Renal cortical epithelial cell (primary cell): ENCODE measurements at places on chromosomes 6 and 20. TPM values are rescaled to one million over a fixed set of nuclear protein-coding genes. Genes with fewer than 3 reads are reported as not detected.

GRCh38 chr20:54014293-54014926 lies 56.0 kb downstream of the BCAS1 start:
- no peak for DNase-seq

The BPIFA1 gene
- not detected in 2 replicates for total RNA-seq

GRCh38 chr6:147137986-147138385 lies 66.2 kb upstream of the STXBP5 start:
- DNase-seq = no peak

GRCh38 chr6:163579880-163580295 lies 165.4 kb downstream of the QKI start:
- DNase-seq = peak; percentile 29

DNA sequence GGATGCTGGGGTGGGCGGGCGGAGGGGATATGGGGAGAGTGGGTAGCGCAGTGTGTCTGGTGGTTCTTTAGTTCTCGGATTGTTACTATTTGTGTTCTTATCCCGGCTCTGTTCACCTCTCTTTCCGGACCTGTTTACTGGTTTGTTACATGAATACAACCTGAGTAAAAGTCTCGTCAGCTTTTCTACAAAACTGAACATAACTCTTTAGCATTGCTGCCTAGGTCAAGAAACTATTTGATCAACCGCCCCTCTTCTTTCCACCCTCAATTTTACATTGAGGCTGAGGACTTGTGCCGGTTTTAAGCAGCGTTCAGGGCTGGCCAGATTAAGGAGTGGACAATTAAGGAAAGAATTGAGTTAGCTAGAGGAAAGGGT lies 625 bp downstream of the ABT1 start:
- DNase-seq = no peak
